ENCODE measurements at places on chromosomes 1 and 21.

DNA sequence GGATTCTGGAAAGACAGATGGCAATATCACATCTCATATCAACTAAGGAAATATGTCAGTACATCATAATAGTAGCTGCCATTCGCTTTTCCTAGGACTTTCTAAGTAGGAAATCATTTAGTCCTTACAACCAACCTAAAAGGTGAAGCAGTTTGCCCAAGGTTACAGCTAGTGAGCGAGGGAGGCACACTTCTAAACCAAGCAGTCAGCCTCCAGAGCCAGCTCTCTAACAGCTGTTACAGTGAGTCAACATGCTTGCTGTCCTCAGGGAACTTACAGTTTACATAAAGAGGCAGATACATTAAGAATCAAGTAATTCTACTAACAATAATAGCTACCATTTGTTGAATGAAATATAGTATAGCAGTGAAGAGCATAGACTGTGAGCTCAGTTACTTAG is 57.1 kb downstream of the GIPC2 start:
- DNase-seq: no peak

DNA sequence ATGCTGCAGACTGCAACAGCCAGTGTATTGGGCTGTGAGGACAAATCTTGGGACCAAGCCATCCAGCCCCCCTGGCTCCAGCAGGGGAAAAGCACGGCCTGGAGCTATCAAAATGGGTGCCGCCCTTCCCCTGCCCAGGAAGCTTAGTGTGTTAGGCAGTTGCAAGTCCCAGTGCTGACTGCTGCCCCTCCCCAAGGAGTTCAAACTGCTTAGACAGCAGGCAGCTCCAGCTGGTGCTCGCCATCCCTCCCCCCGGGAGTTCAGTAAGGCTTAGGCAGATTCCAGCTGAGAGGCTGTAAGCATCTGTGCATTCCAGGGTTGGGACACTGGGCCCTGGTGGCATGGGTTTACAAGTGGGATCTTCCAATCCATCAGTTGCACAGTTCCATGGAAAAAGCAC is 579.6 kb upstream of the NR5A2 start:
- DNase-seq: no peak

GRCh38 chr1:93653656-93654055 is 28.0 kb downstream of the BCAR3 start:
- DNase-seq: no peak

- no peak for DNase-seq
These were observed 2.1 kb upstream of the RCAN3 start for GRCh38 chr1:24500448-24501048.

All from SJSA1 (cell line).